Activated CD4-positive, alpha-beta T cell treated with anti-CD3 and anti-CD28 coated beads, Interleukin-10, Interleukin-2, amounts not matched to agents 100 ng/mL and 50 ng/mL, durations not matched to agents 16 hours and 8 hours (primary cell): ENCODE measurements at places on chromosomes 1 and 21.

GRCh38 chr1:18144916-18145647 lies 37.5 kb downstream of the IGSF21 start:
- no peak for DNase-seq

DNA sequence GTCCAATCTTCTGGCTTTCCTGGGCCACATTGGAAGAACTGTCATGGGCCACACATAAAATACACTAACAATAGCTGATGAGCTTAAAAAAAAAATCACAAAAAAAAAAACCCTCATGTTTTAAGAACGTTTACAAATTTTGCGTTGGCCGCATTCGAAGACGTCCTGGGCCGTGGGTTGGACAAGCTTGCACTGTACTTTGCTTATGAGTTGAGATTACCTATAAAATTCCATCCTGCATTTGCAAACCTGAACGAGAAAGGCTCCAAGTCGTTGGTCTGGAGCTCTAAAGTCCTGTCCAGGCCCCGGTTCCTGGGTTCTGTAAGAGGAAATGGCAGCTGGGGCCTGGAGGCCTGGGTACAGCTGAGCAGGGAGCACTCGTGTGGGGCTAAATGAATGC lies 51.4 kb downstream of the KIAA1614 start:
- DNase-seq = no peak

GRCh38 chr1:239817801-239818200 lies 273.9 kb upstream of the FMN2 start:
- DNase-seq = no peak

- peak; percentile 48 for DNase-seq
Measured at GRCh38 chr1:234925440-234926263, 203.0 kb downstream of the TOMM20 start.

DNA sequence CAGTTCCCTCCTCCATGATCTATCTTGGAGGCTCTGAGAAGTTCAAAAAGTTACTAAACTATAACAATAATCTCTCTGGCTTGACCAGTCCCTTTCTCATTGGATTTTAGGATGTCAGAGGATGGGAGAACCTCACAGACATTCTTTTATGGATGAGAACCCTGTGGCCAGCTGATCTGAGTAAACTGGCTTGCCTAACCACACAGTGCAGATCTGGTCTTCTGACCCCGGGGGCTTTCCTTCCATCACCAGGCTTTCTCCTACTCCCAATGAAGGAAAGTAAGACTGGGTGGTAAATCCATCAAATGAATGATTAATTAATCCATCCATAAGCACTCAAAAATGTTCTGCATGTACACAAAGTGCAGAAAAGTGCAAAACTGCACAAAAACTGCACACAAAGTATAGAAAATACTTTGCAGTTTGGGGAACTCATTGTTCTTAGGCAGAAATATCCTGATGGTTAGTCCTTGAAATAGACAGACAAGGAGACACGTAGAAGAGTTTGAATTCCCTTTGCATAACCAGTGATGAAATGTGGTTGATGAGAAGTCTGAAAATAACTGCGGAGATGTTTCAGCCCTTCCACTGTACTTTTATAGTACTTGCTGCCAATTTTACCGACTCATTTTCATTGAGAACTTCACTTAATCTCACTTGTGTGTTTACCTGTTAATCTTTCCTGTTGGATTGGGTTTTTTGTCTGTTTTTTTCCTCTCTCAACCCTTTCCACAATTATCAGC lies 2.5 kb upstream of the F3 start:
- no peak for DNase-seq

DNA sequence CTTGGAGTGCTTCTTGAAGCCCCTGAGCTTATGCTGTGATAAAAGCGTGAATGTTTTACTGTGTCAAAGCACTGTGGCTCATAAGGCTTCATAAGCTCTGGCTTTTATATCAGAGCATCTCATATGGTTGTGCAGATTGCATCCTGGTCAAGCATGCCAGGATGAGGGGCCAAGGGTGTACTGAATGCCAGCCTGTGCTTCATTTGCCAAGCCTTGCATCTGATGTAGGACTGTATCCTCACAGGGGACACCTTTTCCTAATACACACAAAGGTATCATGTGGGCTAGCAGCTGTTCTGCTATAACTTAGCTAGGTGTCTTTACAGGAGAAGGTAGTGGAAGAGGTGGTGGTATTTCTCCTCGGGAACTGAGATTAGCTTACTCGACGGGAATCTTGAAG lies 134.7 kb downstream of the ST6GALNAC3 start:
- no peak for DNase-seq
